ENCODE measurements at places on chromosomes 13 and 19.

GRCh38 chr13:96473526-96474180 lies 383.7 kb downstream of the HS6ST3 start:
- no peak for DNase-seq

- no peak for DNase-seq
Observed at GRCh38 chr19:53463263-53463662, 4.3 kb upstream of the ZNF813 start.

GRCh38 chr19:1068009-1069001 lies 1.3 kb downstream of the ARHGAP45 start:
- peak; percentile 77 for DNase-seq

DNA sequence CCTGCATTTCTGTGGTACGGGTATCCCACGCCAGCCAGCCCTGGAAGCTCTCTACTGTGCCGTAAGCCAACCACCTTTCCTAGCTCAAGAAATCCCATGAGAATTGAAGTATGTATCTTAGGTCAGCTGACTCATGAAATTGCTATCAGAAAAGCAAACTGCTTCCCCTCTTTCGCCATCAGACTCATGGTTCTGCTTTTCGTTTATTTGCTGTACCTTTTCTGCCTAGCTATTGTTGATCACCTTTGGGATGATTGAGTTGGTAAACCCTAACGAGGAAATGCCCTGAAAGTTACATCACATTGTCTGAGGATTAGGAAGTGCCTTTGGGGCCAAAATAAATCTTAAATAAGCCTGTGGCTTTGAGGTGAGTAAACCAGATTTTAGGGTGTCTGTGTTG lies at the start of gene ADGRE3:
TSS of gene ADGRE3 (minus strand) at position 81 of the 400 bp plus-strand sequence. CDS start at position 7, 74 bp downstream.
- DNase-seq = no peak

GRCh38 chr19:8595651-8596050 lies 14.9 kb downstream of the ADAMTS10 start:
- no peak for DNase-seq

GRCh38 chr13:40168425-40169166 lies 497.8 kb downstream of the FOXO1 start:
- no peak for DNase-seq

DNA sequence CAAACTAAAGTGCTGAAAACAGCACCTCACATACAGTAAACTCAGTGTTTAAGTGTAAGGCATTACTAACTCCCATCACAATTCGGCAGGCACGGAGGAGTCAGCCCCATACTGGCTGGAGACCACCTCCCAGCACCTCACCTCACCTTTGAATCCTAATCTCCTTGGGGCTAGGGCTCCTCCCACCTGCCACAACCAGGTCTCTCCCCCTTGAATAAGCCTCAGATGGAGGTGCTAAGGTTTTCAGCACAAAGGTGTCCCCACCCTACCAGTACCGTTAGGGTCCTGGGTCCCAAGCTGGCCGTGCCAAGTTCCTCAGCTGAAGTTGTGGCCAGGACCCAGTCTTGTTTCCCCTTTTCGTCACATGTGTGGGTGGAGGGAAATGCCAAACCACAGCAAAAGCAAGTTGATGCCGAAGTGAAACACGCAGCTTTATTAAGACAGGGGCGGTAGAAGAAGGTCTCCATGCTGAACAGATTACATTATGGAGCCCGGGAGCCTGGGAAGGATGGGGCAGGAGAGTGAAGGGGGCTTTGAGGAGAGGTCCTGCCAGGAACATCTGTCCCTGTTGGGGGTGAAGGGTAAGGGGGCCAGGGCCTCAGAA lies at the start of gene IGFLR1:
TSS of gene IGFLR1 (minus strand) at position 332 of the 604 bp plus-strand sequence. CDS start 1,272 bp downstream, outside the sequence.
- DNase-seq = peak; percentile 77

DNA sequence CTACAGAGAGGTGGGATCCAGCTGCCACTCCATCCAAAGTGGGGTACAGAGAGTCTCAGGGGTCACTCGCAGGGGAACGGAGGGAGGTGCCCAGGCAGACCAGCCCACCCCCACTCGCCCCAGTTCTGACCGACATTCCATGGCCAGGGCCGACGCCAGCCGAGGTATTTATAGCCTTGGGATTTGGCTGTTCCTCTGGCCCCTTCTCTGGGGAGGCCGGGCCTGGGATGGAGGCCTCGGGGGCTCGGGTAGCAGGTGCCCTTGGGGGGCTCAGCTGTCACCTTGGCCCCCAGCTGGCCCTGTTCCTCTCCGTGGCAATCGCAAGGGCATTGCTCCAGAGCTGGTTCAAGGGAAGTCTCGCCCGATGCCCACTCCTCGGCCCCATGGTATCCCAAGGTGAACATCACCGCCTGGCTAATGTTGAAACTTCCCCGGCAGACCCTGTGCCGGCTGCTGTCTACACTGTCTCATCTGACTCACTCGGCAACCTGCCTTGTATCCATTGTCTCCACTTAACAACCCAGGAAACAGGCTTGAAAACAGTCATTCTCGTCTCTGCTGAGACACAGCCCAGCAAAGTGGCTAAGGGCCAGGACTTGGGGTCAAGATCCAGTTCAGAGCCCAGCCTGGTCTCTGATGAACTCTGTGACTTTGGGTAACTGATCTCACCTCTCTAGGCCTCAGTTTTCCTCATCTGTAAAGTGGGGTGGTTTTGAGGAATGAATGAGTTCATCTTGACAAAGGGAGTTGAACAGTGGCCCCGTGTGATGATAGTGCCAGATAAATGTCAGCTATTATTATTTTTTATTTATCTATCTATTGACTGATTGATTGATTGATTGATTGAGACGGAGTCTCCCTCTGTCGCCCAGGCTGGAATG lies 9.7 kb downstream of the PRKACA start:
- DNase-seq = no peak

GRCh38 chr13:90918536-90918935 lies 429.0 kb upstream of the MIR17HG start:
- no peak for DNase-seq

- DNase-seq = peak; percentile 91
Observed at GRCh38 chr19:29811125-29812079, at the start of gene CCNE1. Gene CCNE1, plus strand, starts transcription at chr19:29811991. Its CDS starts 565 bp downstream, at chr19:29812556.

- no peak for DNase-seq
Observed at GRCh38 chr19:40561947-40562346, 14.7 kb upstream of the SHKBP1 start.

DNA sequence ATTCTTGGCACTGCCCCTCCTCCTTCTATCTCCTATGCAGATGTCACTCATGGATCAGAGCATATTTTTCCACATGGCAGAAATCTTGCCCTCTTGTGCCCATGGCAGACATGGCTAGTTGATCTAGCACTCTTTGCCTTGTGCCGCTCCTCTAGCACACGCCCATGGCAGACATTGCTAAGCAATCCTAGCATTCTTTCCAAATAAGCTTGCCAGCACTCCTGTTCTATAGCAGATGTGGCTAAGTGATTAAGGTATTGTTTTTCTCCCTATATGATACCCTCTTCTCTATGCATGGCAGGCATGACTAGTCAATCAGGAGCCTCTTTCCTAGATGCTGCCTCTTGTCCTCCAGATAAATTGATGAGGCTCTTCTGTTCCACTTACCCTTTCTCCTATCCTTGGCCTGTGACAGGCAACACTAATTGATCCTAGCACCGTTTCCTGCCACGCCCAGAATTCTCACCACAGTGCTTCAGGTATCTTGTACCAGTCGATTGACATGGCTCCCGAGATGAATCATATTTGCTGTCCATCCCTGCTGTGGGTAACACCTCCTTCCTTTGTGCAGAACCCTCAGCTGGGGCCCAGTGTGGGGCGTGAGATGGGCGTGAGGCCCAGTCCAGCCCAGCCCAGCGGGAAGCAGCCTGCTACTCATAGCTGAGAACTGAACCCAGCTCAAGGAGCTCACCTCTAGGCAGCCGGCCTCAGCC lies 26.9 kb downstream of the TMED1 start:
- DNase-seq = no peak

Data from CD4-positive, alpha-beta T cell treated with Interferon gamma for 1 hour (primary cell).